ENCODE measurements at places on chromosomes 2 and 18.

- DNase-seq, result no peak
Observed at GRCh38 chr2:46784278-46784677, 131.3 kb downstream of the MCFD2 start.

GRCh38 chr2:57429831-57430230 is 616.8 kb upstream of the VRK2 start:
- no peak for DNase-seq

DNA sequence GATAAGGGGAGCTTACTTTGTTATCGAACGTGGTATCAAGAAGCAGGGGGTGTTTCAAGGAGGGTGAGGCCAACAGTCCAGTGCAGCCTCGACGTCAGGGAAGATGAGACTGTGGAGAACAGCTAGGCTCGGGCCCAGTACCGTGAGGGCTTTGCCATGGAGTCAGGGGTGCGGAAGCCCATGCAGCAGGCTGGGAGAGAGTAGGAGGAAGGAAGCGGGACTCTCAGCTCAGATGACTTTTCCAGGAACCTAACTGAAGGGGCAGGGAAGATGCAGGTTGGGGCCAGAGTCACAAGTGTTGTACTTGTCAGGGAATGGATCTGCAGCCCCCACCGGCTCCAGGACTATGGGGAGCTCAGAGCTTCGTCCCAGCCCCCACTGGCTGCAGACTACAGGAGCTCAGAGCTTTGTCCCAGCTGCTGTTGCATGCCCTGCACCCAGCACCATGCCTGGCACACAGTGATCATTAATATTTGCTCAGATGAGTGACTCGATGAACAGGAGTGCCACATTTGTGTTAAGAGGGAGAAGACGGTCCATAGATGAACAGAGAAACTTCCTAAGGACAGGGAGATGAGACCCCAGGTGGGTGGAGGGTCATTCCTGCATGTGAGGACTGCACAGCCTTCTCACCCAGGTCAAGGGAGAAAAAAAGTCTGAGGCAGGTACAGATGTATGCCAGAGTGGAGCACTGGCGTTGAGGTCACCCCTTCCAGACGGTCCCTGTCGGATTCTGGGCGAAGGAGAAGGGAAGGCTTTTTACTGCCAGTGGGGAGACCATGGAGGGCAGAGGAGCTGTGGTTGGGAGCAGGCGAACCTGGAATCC is 36.4 kb downstream of the PTGR3 start:
- DNase-seq, result no peak

DNA sequence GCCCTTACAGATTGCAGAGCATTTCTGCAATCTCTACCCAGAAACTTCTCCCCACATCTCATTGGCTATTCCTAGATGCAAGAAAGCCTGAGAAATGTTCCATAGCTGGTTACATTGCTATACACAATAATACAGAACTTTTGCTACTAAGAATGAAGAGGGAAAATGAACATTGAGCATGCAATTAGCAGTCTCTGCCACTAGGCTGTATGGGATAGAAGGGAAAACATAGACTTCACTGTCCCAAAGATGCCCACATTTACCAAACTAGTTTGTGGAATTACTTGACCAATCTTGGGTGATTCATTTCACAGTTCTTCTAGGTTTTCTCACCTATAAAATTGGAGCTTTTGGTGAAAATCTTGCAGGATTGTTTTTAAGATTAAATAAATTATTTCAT is 265.7 kb upstream of the NT5C1B start:
- no peak for DNase-seq

- DNase-seq, result no peak
Observed at GRCh38 chr2:195612611-195613495, 44.2 kb upstream of the SLC39A10 start.

DNA sequence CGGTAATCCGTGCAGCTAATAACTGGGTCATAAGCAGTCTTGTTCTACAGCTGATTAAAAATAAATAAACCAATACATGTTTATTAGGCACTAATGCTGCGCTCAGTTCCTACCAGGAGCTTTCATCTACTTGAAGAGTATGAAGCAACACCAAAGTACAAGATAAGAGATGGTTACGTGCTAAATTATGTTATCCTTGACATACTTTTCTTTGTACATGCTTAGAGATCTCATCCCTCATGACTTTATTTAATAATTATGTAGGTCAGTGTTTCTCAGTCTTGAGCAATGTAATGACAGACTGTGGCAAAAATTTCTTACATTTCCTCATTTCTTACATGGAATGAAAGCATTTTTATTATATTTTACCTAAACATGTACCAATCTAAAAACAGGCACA is 54.6 kb upstream of the COBLL1 start:
- no peak for DNase-seq

DNA sequence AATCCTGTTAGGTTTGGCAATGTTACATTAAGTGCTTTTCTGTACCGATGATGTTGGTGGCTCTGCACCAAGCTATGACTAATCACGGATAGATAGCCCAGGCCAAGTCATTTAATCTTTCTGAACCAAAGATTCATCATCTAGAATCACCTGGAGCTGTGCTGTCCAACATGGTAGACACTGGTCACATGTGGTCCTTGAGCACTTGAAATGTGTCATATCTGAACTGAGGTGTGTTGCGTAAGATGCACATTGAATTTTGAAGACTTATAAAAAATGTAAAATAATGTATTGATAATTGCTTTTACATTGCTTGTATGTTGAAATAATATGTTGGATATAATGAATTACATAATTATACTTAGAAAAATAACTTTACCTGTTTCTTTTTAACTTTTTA is 39.8 kb upstream of the NXPH2 start:
- DNase-seq, result no peak

DNA sequence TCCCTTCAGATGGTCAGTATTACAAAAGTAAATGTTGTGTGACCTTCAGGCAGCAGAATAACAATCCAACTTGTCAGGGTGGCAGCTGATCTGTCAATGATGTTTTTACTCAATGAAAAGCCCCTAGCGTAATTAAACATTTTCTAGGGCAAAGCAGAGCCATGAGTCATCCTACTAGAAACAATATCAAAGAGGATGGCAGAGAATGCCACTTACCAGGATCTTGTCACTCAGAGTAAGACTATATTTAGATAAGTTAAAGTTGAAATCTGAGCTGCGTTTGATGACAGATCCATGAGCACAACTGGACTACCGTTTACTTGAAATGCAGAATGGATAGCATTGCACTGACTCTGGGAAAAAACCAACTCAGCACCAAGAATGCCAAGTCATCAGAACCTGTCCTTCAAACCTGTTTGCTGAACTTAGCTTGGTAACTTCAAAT is 612.6 kb upstream of the ACVR2A start:
- no peak for DNase-seq

DNA sequence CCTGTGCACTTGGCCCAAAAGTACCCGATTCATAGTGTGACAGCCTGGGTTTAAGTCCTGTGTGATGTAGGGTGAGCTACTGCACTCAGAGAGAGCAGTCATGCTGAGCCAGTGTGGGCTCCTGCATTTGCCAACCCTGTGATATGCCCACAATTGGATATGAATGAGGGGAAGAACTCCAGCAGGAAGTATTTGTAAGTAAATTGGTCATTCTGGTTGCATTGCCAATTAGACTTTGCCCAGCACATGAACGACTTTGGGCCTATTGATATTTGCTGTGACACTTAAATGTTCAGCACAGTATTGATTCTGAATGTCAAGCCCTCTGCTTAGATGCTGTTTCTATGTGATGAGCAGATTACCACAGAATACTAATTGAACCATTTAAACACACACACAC is 570.9 kb downstream of the PIK3C3 start:
- no peak for DNase-seq

GRCh38 chr18:79935925-79936324 is 15.5 kb downstream of the SLC66A2 start:
- DNase-seq, result no peak

DNA sequence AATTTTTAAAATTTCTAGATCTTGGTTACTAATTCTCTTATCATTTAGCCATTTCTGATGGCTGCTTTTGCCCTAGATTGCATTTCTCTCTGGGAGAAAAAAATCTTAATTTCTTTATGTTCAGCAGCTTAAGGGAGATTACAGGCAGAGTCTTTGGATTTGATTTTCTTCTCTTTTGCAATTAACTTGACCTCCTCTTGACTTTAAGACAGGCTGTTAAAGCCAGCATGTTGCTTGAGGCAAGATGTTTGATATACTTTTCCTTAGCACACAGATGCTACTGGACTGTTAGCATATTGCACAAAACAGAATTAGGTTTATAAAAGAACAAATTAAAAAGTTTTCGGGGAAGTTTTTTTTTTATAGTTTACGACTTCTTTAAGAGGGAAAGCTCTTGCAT is 50.0 kb downstream of the XRCC5 start:
- DNase-seq, result no peak

GRCh38 chr18:26457611-26458353 is 90.6 kb downstream of the KCTD1 start:
- DNase-seq, result no peak

GRCh38 chr2:191660575-191660974 is 17.4 kb upstream of the NABP1 start:
- DNase-seq, result no peak

DNA sequence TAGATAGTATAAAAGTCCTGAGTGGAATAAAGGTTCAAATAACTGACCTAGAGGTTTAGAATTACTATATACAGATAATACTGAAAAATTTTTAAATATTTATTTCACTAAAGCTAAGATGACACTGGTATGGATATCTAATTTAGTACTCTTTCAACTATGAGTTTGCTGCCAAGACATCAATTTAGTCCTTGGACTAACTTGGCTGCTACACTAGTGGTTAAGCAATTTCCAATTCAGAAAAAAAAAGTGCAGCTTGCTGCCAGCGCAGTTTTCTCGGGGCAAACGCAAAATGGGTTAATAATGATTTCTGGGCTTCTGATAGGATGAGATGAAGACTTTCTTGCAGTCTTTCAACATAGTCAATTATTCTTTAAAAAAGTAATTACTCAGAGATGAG is 10.8 kb downstream of the BUB1 start:
- no peak for DNase-seq

GRCh38 chr2:17867133-17867532 is 11.3 kb upstream of the KCNS3 start:
- DNase-seq, result no peak

DNA sequence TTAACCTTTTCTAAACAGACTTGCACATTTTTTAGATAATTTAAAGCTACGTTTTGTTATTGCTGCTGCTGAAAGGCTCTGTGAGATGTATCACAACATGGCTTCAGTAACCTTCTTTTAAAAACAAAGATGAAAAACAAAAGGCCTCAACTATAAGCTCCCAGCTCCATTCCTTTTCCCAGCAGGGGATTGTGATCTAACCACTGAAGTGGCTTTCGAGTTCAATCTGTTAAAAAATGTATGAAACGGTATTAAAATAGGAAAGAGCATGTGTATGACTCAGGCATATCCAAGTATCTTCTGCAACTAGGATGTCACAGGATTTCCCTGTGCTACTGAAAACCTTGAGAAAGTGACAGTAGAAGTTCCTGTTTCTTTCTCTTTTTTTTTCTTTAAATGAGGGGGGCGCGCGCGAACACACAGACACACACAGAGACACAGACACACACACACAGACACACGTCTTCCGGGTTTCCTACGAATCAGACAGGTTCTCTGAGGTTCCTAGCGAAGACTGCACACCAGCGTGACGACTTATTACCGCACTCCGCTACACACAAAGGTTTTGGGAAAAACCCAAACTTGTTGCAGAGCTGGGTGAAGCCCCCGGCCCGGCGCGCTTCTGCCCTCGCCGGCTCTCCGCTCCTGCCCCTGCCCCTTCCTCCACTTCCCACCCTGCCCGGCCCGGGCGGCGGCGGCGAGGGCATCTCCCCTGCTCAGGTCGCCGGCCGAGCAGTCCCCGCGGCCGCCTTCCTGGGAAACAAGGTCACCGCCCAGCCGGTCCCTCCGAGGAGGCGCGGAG is 86.8 kb downstream of the RBMS1 start:
- peak; percentile 58 for DNase-seq

- no peak for DNase-seq
Observed at GRCh38 chr2:150788426-150789140, 301.1 kb upstream of the RND3 start.

DNA sequence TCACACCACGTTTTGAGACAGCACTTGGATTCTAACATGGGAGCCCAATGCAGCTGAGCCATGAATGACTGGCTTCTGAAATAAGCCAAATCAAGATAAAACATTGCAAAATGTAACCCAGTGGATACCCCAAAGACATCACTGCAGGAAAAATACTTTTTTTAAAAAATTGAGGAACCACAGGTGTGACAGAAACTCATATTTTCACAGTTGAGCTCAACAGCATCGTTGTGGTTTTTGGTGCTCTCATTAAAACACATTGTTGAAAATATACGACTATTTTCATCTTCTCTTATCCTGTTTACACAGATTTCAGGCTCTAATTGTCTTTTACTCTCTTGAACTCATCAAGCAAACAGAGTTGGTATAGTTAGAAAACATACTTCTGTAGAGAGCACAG is 429.3 kb upstream of the VRK2 start:
- DNase-seq, result no peak

- DNase-seq, result no peak
Observed at GRCh38 chr2:219076253-219076652, 15.5 kb upstream of the IHH start.

GRCh38 chr18:1559563-1559962 is 654.9 kb downstream of the ADCYAP1 start:
- DNase-seq, result no peak

DNA sequence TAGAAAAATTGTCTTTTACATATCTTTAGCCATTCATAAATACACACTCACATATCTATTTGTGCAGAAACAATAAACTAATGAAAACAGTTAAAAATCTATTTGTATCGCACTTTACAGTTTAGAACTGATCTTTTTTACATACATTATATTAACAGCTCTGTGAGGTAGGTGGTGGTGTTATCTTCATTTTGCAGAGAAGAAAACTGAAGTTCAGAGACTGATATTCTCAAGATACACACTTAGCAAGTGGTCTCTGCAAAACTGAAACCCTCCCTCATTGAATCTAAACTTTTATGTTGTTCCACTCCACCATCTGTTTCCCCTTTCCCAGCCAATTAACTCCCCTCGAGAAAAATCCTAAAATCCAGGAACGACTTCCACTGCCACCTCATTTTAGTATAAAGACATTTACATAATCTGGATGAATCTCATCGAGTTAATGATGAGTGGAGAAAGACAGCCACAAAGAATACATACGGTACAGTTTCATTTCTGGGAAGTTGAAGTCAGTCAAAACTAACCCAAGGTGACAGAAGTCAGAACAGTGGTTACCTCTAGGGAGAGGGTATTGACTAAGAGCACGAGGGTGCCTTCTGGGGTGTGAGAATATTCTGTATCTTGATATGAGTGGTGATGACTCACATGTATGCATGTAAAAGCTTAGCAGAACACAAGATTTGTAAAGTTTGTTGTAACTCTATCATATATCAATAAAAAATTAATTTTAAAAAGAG is 524.2 kb upstream of the TCF4 start:
- no peak for DNase-seq

DNA sequence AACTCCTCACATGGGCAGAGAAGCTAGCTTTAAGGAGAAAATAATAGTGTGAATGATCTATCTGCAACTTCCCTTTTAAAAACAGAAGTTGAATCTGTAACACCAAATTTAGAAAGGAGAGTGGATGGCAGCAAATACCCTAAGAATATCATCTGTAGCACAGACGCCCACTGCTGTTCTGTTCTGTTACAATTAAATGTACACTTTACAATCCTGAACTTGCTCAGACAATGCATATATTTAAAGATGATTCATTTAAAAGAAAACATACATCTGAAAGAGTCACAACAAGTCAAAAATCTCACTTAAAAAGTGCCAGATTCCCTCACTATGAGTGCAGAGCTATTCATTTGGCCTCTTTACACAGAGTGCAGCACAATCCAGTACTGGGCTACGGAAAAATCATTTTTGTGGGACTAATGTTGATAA is 8.0 kb upstream of the SERTAD2 start:
- DNase-seq, result no peak

- no peak for DNase-seq
Observed at GRCh38 chr2:96400049-96401000, 64.8 kb downstream of the NCAPH start.
